ENCODE measurements at places on chromosomes 5 and 9.

DNA sequence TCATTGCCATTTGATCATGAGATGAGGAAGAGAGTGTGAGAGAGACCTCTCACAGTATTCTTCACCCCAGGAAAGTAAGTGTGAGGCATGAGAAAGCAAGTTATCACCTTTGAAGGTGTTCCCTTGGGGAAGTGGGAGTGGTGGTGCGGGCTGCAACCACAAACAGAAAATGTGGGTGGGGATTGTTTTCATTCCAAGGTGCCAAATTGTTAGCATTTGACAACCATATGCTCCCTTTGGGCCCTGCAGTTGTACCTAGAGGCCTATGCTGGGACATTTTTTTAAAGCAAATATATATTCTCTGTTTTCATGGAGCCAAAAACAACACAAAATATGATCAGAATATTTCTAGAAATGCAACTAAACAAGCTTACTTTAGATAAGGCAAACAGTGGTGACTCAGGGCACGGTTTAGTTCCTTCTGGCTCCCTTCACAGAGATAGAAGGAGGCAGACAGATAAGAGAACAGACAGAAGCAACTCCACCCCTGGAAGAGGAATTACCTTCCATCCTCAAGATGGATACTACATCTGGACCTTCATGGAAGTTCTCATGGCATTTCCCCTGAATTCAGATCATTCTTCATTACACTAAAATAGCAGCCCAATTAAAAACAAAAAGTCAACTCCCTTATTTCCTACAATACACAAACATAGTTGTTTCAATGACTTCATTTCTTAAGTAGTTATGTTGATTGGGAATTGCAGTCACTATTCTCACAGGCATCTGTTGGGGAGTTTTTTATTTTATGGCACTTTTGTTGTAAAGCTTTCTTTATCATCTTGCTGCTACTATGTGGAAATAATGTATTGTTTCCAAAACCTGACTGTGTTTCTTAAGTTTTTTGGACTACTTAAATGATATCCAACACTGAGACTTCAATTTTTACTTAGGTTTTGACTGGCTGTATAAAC is 416.6 kb downstream of the PLK2 start:
- no peak for DNase-seq

- DNase-seq = peak; percentile 27
Measured at GRCh38 chr5:135020111-135020895, 13.7 kb downstream of the PITX1 start.

GRCh38 chr5:158120760-158121159 is 261.8 kb upstream of the CLINT1 start:
- no peak for DNase-seq

- DNase-seq = no peak
Measured at GRCh38 chr9:134224567-134225093, 60.3 kb upstream of the RNU6ATAC start.

DNA sequence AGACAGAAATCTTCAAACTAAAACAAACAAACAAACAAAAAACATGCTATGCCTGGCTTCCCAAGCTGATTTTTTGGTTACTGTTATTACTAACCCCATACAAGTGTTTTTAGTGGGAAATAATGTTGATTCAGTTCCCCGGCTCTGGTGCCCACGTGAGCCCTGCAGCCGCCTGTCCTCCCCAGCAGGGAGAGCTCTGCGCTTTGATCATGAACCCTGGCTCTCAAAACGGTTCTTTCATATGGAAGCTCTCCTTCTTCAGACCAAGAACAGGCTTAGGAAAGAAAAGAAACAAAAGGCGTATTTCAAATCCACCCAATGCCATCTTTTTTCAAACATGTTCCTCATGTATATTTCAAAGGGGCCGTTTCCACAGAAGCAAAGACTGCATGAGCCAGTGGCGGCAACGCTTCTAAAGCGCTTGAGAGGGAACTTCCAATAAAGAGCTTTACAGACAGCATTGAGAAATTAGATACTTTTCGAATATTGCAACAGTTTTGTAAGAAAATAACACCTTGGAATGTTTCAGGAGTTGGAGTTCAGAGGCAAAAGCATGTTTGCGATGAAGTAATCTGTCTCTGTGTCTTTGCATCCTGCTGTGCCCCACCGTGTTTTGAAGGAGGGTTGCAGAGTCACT is 74.8 kb downstream of the ICE1 start:
- DNase-seq = peak; percentile 63

DNA sequence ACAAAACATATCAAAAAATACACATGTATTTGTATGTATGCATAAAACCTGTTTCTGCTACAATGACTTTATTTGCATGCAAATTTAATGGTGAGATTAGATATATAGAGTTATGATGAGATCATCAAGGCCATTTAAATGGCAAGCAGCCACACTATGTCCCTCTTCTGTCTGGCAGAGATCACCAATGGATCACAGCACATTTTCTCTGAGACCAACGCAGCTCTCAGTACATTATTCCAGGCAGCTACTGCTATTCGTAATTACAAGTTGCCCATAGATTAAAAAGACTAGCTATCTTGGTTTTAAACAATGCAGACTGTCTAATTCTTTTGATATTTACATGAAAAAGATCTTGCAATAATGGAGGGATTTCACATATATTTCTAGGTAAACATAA is 629.5 kb downstream of the PDE4D start:
- no peak for DNase-seq

- no peak for DNase-seq
Measured at GRCh38 chr9:14170392-14170931, 143.5 kb downstream of the NFIB start.

- no peak for DNase-seq
Measured at GRCh38 chr9:124297551-124297901, 39.8 kb downstream of the NEK6 start.

- DNase-seq = no peak
Measured at GRCh38 chr9:109205526-109205925, 38.5 kb upstream of the FRRS1L start.

- no peak for DNase-seq
Measured at GRCh38 chr5:112685931-112686330, 51.8 kb upstream of the APC start.

- DNase-seq = no peak
Measured at GRCh38 chr9:69391946-69392345, 66.9 kb downstream of the ENTREP1 start.

GRCh38 chr5:175124251-175124813 is 319.6 kb downstream of the DRD1 start:
- DNase-seq = no peak

GRCh38 chr5:6520201-6520600 is 71.5 kb downstream of the UBE2QL1 start:
- DNase-seq = no peak

DNA sequence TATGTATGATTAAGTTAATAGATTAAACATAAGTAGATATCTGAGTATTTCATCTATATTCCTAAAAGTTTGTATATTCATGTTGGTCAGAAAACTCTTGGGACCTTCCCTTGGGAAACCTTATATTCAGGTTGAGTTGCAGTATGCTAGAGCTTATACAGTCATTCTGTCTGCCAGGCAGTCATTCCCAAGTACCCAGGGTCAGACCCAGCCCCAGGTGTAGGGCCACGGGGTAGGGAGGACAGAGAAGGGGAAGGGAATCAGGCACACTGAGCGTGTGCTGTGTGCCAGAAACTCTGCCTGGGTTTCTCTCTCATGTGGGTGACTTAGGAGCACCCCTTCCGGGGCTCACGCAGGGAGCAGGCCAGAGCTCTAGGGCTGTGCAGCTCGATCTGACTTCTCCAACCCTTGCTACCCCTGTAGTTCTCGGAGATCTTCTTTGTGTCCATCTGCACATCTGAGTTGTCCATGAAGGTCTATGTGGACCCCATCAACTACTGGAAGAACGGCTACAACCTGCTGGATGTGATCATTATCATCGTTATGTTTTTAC is 28.2 kb downstream of the CATSPER3 start:
- no peak for DNase-seq

GRCh38 chr9:2363138-2363745 is 258.3 kb upstream of the VLDLR start:
- DNase-seq = no peak

- DNase-seq = no peak
Measured at GRCh38 chr9:99058964-99059921, 45.7 kb upstream of the TGFBR1 start.

GRCh38 chr5:150599917-150600511 is 40.4 kb upstream of the SYNPO start:
- DNase-seq = peak; percentile 85

- no peak for DNase-seq
Measured at GRCh38 chr5:143759396-143760130, 52.4 kb upstream of the HMHB1 start.

GRCh38 chr5:108561416-108562204 is 179.7 kb upstream of the FBXL17 start:
- DNase-seq = no peak

GRCh38 chr5:123639244-123639643 is 127.3 kb downstream of the CSNK1G3 start:
- no peak for DNase-seq

- peak; percentile 12 for DNase-seq
Measured at GRCh38 chr5:179228341-179229121, 116.7 kb downstream of the ADAMTS2 start.

- peak; percentile 7 for DNase-seq
Measured at GRCh38 chr5:1513326-1514026, 10.3 kb downstream of the LPCAT1 start.

DNA sequence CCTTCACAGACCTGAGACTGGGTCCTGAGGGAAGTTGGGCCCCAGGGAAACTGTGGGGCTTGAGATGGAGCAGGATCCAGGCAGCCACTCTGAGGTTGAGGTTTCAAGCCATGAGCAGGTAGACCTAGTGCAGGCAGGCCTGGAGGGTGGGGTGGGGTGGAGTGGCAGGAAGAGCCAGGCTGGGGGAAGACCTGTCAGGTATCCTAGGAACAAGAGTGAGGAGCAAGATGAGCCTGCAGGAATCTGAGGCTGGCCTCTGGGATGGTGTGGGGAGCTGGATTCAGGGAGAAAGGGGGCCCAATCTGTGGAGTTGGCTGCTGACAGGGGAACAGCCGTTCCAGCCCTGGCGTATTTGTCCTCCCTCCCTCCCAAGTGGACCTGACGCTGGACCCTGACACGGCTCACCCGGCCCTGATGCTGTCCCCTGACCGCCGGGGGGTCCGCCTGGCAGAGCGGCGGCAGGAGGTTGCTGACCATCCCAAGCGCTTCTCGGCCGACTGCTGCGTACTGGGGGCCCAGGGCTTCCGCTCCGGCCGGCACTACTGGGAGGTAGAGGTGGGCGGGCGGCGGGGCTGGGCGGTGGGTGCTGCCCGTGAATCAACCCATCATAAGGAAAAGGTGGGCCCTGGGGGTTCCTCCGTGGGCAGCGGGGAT is 9.8 kb downstream of the RACK1 start:
- no peak for DNase-seq

- DNase-seq = no peak
Measured at GRCh38 chr5:5953584-5954274, 424.6 kb downstream of the MED10 start.

DNA sequence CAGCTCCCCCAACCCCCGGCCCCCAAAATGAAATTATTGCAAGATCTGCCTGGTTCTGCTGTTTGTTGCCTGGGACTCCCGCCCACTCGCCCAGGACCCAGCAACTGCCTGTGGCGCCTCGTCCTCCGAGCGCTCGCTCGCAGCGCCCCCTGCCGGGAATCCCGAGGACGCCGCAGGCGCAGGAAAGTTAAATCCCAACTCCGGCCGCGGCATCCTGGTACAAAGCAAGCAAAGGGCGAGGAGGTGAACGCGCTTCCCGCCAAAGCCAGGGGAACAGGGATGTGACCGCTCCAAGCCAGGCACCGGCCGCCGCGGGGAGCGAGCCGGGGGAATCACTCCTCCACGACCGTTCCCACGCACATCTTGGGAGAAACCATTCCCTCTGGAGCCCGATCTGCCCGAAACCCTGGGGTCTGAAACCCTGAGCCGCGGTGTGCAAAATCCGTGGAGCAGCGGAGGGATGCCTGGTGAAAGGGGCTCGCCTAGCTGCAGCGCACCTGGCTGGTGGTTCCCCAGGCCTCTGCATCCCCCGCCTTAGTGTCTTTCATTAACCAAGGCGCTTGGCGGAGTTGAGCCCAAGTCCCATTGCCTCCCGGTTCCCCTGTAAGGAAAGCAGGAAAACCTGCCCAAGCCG is 1.3 kb downstream of the SEMA5A start:
- DNase-seq = peak; percentile 95

- DNase-seq = no peak
Measured at GRCh38 chr9:109110329-109111021, 9.3 kb downstream of the TMEM245 start.

GRCh38 chr5:181105391-181106025 is 25.5 kb downstream of the OR2V1 start:
- no peak for DNase-seq

DNA sequence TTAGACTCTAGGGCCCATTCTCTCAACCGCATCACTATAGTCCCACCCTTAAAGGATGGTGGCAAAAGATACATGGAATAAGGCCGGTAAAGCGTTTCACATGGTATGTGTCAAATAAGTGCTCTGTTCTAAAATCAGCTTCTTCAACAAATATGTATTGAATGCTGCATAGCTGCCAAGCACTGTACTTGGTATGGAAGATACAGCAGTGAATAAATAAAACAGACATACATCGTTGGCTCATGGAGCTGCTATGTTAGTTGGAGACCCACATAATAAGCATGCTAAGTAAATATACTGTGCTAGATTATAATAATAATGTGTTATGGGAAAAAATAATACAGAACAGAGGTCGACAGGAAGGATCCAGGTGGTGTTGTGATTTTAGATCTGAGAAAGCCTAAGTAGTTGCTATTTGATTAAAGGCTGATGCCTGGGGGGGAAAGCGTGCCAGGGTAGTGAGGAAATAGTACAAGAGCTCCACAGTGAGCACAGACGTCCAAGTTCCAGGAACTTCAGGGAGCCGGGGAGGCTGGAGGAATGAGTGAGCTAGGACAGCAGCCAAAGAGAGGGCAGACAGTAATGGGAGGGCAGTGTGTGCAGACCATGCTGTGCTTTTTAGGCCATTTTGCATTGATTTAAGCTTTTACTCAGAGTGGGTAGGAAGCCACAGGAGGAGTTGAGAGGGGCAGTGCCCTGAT is 93.7 kb downstream of the JAKMIP2 start:
- DNase-seq = no peak

DNA sequence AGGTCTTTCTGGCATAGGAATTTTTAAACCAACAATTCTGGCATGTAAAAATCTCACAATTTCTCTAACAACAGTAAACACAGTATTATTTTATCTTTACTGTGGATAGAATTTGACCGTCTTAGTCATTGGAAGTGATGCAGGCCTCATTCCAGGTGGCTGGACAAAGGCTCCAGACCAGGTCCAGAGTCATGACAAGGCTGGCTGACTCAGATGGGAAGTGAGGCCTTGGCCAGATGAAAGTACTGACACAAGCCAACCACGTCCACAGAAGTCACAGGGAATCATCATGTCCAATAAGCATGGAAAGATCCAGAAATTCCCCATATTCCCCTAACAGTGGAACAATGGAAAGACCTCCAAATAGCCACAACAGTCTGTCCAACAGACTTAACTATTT is 12.4 kb downstream of the SPOCK1 start:
- DNase-seq = no peak
